CD4-positive, CD25-positive, alpha-beta regulatory T cell (primary cell): ENCODE measurements at places on chromosomes 2 and 18. TPM values are rescaled to one million over a fixed set of nuclear protein-coding genes. Genes with fewer than 3 reads are reported as not detected.

GRCh38 chr2:229740279-229740678 lies 25.9 kb upstream of the DNER start:
- DNase-seq, result no peak

DNA sequence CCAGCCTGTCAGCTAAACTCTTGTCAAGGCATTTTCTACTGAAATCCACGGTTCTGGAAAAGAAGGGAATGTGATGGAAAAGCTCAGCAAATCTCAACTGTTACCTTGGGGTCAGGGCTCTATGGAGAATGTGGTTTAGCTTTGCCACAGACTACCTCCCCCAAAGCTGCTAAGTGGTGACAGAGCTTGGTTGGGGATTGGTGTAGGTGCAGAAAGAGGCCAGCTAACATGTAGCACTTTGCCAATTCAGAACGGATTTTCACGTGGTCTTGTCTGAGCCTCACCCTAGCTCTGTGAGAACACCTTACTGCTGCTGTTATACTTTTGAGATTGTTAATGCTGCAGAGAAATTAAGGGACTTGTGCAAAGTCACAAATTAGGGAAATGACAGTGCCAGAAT lies 331.1 kb downstream of the RND3 start:
- DNase-seq, result no peak

- DNase-seq, result no peak
Measured at GRCh38 chr2:26043862-26044696, 10.2 kb downstream of the RAB10 start.

The OR6B2 gene
- not detected for total RNA-seq

The C1QL2 gene
- total RNA-seq, result not detected

GRCh38 chr18:50312296-50313030 lies 25.0 kb upstream of the CXXC1 start:
- no peak for DNase-seq

The OTOS gene
- not detected for total RNA-seq
